ENCODE measurements at places on chromosomes 4 and X. TPM values are rescaled to one million over a fixed set of nuclear protein-coding genes. Genes with fewer than 3 reads are reported as not detected.

DNA sequence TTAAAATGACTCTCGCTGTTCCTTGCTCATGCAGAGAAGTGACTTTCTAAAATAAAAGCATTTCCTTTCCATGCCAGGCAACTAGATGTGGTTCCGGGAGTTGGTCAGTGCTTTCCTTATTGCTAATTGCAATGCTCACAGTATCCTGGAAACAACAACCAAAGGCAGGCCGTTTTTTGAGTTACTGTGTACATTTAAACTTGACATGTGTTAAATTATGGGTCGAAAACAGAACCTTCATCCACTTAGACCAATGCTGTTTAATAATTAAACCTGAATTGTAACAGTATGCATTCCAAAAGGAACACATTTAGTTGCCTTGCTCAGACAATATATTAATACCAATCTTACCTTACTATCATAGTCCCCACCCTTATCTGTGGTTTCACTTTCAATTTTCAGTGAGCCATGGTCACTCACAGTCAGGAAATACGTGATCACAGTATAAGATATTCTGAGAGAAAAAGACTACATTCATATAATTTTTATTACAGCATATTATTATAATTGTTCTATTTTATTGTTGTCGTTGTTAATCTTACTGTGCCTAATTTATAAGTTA, 102.6 kb downstream of the HS6ST2 start:
- no peak for DNase-seq

DNA sequence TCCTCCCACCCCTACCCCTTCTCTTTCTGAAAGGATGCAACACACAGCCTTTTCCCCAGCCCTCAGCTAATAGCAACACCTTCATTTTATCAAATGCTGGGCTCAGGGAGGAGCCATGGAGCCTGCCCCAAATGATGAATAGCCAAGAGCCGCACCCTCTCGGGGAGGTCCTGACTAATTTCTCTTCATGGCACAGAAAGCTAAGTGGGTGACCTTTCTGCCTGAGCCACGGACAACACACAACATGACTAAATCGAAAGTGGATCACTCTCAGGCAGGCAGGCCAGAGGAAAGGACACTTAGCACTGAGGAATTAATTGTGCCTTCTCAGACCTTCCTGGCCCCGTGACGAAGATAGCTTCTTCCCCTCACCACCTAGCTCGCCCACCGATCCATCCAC, 165.1 kb upstream of the RAI2 start:
- DNase-seq: peak; percentile 23

DNA sequence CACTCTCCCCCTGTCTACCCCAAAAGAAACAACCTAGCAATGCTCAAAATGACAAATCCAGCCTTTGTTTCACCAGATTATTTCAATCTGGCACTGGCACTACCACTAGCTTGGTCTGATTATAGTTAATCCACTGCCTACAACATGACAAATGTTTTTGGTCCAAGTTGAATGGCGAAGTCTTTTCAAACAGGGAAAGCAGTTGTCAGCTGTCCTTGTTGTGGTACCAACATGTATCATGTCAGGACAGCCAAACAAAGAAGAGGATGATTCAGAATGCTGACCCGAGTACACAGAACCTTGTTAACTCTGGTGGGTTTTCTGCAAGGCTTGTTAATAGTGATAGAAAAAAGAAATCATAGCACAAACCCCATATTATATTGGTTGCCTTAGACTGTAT, 160.8 kb upstream of the ANK2 start:
- no peak for DNase-seq

- no peak for DNase-seq
These were observed 2399.8 kb upstream of the TENM3 start for GRCh38 chr4:179843370-179843769.

DNA sequence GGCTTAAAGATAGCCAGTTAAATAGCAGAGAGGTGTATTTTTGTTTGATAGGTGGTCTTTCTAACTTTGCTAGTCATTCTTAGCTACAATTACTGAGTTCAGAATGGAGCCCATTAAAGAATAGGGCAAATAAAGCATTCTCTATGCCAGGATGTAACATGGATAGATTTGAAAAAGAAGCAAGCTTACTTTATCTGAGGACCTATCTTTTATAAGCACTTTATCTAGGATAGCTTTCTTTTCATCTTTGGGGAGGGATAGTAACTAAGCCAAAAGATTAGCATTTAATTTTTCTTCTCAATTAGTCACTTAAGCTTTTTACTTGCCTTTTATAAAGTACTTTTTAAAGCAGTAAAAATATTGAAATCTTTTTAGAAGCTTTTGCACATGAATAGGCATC, 1148.0 kb upstream of the DIAPH2 start:
- DNase-seq: no peak

DNA sequence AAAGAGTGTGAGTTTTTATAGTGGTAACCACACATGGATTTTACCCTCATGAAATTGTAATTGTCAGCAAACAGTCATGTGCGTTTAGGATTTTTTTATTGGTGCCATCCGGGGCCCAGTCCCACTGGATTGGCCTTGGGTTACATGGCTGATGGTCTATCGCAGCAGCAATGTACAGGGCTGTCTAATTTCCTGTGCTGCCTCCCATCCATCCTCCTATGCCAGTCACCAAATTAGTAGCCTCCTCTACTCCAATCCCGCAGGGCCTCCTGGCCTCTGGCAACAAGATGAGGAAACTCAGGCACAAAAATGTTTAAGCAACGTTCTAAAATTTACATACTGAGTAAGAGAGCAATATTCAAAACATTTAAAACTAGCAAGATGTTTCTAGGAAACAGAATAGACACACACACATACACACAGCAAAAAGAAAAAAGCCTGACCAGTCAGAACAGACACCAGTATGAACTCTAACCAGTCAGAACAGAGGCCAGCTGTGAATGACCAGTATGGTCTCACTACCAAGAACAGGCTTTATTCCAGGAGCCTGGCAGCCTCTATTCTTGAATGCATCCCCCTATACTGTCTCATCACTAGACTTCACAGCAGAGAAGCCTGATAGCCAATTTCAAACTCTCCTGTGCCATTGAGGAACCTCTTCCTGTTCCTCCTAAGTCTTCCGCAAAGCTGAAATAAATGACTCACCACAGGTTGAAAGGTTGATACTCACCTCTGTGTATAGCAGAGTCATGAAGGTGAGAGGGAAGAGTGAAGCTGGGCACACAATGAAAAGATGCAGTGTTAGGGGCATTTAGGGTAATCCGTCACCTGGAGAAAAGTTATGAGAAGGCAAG, 42.6 kb downstream of the CHRNA9 start:
- no peak for DNase-seq

DNA sequence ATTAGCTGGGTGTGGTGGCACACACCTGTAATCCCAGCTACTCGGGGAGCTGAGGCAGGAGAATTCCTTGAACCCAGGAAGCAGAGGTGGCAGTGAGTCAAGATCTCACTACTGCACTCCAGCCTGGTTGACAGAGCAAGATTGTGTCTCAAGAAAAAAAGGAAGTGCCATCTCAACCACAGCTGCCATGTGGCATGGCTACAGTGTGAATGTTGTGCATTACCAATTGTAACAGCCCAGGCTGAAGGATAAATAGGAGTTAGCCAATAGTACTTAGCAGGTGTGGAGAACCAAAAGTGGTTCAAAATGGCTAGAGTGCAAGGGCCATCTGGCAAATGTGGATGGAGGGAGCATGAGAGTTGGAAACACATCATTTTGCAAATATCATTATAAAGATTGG, 28.9 kb downstream of the SLC25A5 start:
- no peak for DNase-seq

- no peak for DNase-seq
These were observed 115.1 kb downstream of the CAMK2D start for GRCh38 chr4:113646442-113646822.

GRCh38 chr4:181982437-181982836, 260.8 kb upstream of the TENM3 start:
- DNase-seq: no peak

DNA sequence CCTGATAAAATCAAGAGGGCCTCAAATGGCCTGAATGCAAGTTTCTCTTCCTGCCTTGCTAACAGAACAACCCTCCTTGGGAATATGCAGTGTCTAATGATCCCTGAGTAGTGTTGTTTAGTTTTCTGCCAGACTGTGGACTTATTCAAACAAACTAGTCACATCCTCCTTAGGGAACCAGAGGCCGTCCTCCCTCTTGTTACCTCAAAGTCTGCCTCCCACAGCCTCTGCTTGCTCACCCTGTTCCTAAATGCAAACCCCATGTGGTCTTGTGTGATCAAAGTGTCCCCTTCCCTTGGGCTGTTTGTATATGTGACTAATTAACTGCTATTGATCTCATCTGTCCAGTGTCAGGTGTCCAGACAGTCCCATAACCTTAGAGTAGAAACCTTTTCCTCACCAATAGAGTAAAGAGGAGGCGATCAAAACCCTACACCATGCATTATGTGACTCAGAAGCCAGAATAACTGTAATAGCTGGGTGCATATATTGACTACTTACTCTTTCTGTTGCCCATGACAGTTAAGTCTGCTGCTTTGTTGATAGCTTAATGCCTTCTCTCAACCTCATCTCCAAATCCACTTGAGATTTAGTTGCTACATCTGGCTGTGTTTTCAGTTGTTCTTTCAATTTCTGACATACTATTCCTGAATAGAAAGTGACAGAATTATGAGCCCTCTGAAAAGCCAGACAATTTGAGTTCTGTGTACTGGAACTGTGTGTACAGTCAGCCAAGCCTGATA, 473.0 kb upstream of the NWD2 start:
- DNase-seq: no peak

DNA sequence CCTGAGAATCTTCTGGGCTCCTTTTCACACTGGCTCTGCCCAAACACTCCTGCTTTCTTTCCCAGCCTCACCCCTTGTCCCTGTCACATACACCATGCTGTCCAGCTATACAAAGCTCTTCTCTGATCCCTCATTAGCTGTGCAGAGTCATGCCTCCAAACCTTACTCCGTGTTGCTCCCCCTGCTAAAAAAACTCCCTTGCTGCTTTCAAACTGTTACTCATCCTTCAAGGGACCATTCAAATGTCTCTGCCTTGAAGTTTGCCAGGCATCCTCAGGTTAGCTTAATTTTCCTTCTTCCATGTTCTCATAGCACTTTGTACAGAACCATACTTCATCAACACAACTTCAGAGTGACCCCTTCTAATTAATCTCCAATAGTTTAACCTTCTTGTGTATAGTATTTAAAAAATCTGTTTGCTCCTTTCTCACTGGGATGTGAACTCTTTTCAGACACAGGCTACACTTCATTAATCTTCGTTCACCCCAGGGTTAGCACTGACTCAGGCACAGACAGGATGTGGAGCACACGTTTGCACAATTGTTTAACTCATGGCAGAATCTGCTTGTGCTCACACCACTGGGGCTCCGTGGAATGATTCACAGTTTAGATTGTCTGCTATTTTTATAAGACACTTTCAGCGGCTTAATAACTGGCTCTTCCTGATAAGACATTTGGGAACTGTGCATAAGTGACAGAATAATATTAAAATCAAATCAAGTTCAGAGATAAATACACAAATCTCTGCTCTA, 21.4 kb upstream of the SEL1L3 start:
- DNase-seq: no peak

GRCh38 chr4:86957215-86957614, 22.4 kb downstream of the AFF1 start:
- no peak for DNase-seq

DNA sequence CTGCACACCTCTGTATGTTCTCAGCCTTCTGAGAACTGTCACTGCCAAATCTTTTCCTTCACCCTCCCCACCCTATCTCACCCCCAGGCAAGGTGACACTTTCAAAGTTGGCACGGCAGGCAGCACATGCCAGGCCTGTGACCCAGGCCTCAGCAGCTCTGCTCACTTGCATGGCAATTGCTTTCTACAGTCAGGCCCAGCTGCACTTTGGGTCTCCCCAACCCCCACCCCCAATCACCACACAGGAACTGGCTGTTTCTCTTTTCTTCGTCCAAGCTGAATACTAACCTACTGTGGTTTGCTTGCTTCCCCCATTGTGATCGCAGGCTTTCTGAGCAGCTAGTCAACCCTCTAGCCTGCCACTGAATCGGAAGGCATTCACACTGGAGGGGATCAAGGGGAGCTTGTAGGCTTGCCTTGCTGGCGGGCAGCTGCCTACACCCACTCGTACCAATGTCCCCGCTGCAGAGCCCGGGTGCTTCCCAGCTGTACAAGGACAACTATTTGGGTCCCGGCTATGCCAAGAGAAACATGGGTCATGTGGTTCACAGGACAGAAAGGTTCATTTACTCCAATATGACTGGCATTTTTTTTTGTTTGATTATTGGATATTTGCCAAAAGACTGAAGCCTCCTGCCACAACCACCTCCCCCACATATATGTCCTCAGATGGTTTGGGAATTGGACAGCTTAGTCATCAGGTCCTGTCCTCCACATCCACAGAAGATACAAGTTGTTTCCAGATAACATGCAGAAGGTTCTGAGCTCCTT, 28.1 kb downstream of the SLC25A43 start:
- peak; percentile 44 for DNase-seq

DNA sequence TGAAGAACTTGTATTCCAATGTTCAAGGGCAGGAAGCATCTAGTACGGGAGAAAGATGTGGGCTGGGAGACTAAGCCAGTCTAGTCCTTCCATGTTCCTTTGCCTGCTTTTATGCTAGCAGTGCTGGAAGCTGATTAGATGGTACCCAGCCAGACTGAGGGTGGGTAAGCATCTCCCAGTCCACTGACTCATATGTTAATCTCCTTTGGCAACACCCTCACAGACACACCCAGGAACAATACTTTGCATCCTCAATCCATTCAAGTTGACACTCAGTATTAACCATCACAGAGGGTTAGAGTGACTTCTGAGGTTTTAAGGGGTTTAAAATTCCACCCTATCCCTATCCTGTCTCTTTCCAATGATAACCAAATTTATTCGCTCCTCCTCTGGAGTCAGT, 6.5 kb downstream of the HMGN5 start:
- DNase-seq: no peak

GRCh38 chr4:2847302-2847871, 3.7 kb downstream of the ADD1 start:
- DNase-seq: peak; percentile 30

- no peak for DNase-seq
These were observed 27.2 kb upstream of the IGSF1 start for GRCh38 chrX:131316260-131316659.

DNA sequence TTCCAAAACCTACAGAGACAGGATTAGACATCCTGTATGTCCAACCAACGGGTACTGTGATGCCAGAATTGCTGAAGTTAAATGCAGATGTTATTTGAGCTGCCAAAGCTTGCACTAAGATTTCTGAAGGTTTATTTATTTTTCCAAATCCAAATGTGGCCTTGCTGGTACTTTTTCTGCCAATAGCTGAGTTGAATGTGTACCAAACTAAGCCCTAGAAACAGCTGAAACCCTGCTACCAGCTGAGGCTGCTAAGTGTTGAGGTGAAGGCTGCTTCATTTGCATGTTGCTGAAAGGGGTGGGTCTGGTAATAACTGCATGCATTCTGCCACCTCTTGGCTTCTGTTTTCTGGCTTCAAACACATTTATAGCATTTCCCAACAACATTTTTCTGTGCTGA, 366.5 kb downstream of the FAT4 start:
- DNase-seq: no peak

- no peak for DNase-seq
These were observed 60.0 kb downstream of the SMC1A start for GRCh38 chrX:53362449-53362848.

ARX gene
- total RNA-seq: not detected

WAS gene
- 4.0 TPM for total RNA-seq

GPR34 gene
- 6.4 TPM for total RNA-seq

VCX3A gene
- not detected for total RNA-seq

ALAS2 gene
- total RNA-seq: 0.51 TPM

GPC3 gene
- 6.7 TPM for total RNA-seq

FAM241A gene
- total RNA-seq: 7.4 TPM

INTS6L gene
- total RNA-seq: 2.4 TPM
